ENCODE measurements at places on chromosomes 12 and 14. TPM values are rescaled to one million over a fixed set of nuclear protein-coding genes. Genes with fewer than 3 reads are reported as not detected.

- no peak for DNase-seq
Observed at GRCh38 chr12:92208613-92209121, 63.0 kb upstream of the BTG1 start.

GRCh38 chr12:69405566-69405865, 46.0 kb downstream of the YEATS4 start:
- no peak for DNase-seq

GRCh38 chr12:47813511-47814196, 6.0 kb downstream of the HDAC7 start:
- DNase-seq: no peak

TAS2R7 gene
- total RNA-seq: not detected

DNA sequence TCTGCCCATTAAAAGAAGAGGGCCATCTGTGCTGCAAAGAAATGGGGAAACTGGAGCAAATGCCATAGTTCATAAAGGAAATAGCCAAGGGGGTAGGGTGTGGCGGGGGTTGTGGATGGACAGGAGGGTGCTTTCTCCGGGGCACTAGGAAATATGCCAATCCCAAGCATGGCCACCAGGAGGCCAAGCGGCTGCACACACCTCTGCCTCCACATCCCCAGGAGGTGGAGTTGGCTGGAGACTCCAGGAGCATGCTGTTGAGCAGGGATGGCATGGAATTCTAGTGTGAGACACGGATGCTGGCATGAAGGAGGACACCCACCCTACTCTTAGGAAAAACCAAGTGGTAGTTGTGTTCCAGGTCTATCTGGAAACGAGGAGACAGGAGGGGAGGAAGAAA, 25.2 kb downstream of the NID2 start:
- no peak for DNase-seq

GRIP1 gene
- total RNA-seq: 0.44 TPM

DNA sequence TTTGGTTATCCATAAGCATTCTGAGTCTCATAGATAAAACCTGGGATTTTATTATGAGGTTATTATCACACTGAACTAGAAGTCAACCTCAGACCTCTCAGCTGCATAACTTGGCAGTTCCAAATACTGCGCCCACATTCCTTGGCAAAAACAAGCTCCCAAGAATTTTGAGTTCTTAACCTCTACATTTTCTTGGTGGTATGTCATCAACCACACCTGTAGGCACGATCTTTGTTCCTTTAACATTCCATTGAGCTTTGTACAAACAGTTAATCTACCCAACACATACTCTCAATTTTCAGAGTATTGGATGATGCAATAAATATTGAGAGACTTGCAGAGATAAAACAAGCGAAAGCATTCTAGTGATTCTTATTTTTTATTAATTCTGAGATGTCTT, 371.8 kb upstream of the PRICKLE1 start:
- no peak for DNase-seq

DNA sequence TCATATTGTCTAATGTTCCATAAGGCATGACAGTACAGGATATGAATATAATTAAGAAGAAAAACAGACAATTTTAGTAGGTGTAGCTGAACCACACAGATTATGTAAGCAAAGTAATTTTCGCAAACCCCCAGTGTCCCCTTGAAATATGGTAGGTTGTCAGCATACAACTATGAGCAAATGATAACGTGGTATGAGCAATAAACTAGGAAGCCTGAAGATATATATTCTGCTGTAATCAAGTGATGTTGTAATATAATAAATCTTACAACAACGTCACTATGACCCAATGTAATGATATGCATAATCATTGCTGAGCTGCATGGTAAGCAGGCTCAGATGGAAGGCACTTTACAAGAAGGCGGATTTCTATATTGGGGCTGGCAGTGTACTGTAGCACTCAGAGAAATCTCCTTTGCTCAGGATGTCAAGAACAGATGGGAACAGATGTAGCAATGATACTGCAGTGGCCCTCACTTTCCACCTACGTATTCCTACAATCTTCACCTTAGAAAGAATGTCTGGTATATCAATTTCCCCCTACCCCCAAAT, 47.8 kb upstream of the MYF6 start:
- no peak for DNase-seq

GRCh38 chr14:50605766-50606165, 45.8 kb downstream of the ATL1 start:
- DNase-seq: no peak

DPY19L2 gene
- 52.4 TPM for total RNA-seq

- DNase-seq: no peak
Observed at GRCh38 chr12:16583969-16584745, 21.8 kb downstream of the LMO3 start.

GRCh38 chr12:122888232-122888752, 7.6 kb downstream of the VPS37B start:
- peak; percentile 37 for DNase-seq

GRCh38 chr14:83133981-83134645, 1600.5 kb upstream of the SEL1L start:
- DNase-seq: no peak

- DNase-seq: no peak
Observed at GRCh38 chr12:48782457-48783395, 6.2 kb downstream of the ADCY6 start.

GRCh38 chr12:98698603-98699463, 53.7 kb downstream of the APAF1 start:
- DNase-seq: peak; percentile 60

CATSPERB gene
- 0.88 TPM for total RNA-seq

DNA sequence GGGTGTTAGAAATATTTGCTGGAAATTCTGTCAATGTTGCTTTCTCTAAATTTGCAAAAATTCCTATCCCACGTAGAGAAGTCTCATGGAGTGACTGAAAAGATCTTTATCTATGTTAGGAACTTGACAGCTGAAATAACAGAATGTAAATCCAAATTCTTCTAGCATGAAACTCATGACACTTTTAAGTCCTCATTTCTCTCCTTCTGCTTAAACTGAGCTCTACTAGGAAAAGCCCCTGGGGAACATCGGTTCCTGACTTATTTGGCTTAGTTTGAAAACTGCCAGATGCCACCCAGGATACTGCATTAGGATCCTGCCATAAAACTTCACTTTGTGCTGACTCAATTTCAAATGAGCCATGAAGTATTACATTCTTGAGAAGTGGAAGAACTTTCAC, 426.0 kb downstream of the GALC start:
- no peak for DNase-seq

DNA sequence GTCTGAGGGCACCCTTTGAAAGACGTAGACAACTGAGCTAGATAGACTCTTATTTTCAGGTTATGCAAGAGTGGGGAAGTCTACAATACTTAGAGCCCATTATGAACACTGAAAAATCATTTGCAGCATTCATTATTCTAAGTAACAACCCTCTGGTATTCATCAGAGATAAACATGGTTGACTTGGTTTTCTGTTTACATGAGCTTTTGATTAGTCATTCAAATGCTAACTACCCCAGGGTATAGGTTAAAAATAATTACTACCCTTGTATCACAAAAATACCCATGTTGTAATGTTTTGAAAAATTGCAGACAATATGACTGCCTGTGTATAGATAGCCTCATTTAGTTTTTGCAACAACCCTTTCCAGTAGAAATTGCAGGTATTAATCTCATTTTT, 78.5 kb downstream of the PPFIBP1 start:
- no peak for DNase-seq

NID2 gene
- total RNA-seq: 44.3 TPM

DNA sequence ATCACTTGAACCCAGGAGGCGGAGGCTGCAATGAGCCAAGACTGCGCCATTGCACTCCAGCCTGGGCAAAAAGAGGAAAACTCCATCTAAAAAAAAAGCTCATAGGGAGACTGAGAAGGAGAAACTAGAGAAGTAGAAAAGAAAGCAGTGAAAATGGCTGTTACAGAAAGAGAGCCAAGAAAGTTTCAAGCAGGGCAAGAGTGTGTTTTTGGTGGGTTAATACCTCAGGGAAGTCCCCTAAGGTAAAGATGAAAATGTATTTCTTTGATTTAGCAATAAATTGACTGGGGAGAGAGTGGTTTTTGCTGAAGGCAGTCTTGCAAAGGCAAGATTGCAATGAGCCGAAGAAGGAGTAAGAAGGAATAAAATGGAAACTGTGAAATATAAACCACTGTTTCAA, 10.0 kb upstream of the DUSP16 start:
- no peak for DNase-seq

- DNase-seq: no peak
Observed at GRCh38 chr12:71972441-71973074, 33.9 kb downstream of the TPH2 start.

DNA sequence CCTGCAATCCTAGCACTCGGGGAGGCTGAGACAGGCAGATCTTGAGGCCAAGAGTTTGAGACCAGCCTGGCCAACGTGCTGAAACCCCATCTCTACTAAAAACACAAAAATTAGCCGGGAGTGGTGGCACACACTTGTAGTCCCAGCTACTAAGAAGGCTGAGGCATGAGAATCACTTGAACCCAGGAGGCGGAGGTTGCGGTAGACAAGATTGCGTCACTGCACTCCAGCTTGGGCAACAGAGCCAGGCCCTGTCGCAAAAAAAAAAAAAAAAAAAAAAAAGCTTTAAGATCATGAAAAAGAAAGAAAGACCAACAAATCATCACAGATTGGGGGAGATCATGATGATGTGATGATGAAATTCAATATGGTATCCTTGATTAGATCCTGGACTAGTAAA, 30.6 kb downstream of the WDR89 start:
- DNase-seq: no peak

DNA sequence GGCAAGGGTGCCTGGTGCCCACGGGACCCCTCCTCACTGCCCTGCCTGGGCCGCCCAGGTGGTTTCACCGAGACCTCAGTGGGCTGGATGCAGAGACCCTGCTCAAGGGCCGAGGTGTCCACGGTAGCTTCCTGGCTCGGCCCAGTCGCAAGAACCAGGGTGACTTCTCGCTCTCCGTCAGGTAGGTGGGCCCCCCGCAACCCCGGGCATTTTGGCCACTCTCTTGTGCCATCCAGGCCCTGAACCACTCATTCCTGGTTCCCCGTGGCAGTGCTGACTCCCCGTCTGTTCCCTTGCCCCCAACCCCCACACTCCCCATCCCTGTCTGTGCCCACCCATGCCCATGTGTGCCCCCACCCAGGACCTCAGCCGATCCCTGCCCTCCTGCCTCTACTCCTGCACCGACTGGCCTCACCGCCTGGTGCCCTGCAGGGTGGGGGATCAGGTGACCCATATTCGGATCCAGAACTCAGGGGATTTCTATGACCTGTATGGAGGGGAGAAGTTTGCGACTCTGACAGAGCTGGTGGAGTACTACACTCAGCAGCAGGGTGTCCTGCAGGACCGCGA, 480 bp downstream of the PTPN6 start:
- peak; percentile 7 for DNase-seq

GRCh38 chr12:112906712-112907414, at the start of gene OAS1:
Gene OAS1 (plus strand): TSS chr12:112906962. CDS start chr12:112907040, 78 bp downstream.
- peak; percentile 49 for DNase-seq

DNA sequence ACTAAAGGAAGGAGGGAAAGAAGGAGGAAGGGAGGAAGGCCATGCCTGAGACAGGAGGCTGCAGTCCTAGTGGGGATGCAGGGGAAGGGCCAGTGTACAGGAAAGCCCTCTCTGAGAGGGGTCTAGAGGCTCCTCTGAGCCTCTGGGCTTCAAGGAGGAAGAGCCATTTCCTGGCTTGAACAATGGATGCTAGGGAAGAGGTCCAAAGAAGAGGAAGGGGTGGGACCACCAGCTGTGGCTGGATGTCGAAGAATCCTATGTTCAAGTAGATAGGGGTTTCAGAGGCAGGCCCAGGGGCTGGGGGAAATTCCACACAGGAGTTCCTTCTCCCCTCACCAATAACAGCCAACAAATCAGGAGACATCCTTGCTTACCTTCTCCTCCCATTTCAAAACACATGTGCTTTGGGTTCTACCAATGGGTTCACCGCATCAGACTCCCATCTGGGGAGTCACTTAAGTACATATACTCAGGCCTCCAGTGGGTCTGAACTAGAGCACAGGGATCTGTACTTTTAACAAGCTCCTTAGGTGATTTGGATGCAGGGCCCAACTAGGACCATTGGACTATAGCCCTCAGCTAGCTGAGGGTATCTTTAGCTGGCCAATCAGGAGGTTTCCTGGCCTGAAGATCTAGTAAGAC, 32.4 kb downstream of the PRPF40B start:
- peak; percentile 60 for DNase-seq

DNA sequence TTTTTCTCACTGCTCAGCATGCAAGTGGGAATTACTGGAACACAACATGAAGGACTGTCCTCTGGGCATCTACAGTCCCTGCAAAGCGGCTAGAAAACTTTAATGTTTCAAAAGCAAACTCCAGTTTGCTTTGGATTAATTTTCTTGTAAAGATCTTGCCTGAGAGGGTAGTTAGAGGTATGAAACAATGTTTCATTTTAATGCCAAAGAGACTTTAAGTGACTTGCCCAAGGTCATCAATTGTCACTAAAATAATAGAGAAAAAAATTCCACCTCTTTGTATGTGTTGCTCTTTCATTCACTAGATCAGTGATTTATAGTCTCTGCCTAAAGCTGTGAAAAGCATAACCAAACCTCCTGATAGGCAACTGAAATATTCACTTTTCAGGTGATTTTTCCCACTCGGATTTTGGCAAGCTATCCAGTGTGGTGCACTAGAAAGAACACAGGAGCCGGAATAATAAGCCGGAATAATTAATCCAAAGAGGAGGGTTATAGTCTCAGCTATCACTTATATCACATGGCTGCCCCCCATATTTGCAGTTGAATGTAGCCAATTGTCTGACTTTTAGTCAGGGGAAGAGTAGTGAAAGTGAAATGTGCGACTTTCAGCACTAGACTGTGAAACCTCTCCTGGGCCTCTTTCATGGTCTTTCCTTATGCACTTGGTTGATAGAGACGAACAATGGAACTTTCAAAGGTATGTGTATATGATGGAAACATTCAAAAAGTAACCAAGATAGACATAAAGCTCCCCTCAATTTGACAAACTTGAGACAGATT, 107.7 kb downstream of the SLC6A15 start:
- DNase-seq: no peak

DNA sequence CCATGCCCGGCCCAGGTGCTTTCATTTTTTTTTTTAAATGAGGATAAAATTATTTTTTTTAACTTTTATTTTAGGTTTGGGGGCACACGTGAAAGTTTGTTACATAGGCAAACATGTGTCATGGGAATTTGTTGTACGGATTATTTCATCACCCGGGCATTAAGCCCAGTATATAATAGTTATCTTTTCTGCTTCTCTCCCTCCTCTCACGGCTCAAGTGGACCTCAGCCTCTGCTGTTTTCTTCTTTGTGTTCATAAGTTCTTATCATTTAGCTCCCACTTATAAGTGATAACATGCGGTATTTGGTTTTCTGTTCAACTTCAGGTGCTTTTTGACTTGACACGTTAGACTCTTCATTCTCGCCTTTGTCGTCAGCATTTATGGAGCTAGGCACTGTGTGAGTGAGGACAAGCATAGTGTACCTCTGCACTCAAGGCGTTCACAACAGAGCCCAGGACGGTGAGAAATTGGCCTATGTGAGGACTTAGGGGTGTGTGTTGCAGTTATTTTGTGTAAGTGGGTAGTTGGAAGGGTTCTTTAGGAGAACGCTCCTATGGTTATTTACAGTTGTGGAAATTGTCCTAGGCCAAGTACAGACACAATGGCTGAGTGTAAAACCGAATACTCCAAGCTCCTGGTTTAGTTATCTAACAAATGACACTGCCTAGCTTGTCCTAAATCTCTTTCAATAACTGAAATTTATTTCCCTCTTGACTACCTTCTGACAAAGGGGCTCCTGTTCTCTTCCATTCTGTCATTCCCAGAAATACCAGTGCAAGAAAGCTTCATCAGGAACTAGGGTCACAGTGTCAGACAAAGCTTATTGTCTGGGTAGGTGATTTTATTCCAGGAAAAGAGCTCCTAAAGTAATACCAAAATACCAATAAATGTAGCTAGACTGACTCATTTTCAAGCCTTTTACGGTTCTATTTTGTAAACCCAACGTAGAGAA, 200.5 kb upstream of the PRICKLE1 start:
- no peak for DNase-seq

GRCh38 chr12:66548338-66549049, 130.4 kb downstream of the GRIP1 start:
- DNase-seq: no peak

Measured in heart left ventricle (tissue), 16 donors.